ENCODE measurements at places on chromosomes 13 and 19. TPM values are rescaled to one million over a fixed set of nuclear protein-coding genes. Genes with fewer than 3 reads are reported as not detected.

Gene ZNF577
- total RNA-seq = 24.3 TPM

Gene NCR1
- total RNA-seq = 4.6 TPM

Gene GRK1
- not detected for total RNA-seq

Gene DACT3
- 9.0 TPM for total RNA-seq

Gene LILRB5
- total RNA-seq = 8.3 TPM

Gene NMRK2
- not detected for total RNA-seq

Gene SPPL2B
- total RNA-seq = 51.1 TPM

Gene UBE2L5
- not detected for total RNA-seq

DNA sequence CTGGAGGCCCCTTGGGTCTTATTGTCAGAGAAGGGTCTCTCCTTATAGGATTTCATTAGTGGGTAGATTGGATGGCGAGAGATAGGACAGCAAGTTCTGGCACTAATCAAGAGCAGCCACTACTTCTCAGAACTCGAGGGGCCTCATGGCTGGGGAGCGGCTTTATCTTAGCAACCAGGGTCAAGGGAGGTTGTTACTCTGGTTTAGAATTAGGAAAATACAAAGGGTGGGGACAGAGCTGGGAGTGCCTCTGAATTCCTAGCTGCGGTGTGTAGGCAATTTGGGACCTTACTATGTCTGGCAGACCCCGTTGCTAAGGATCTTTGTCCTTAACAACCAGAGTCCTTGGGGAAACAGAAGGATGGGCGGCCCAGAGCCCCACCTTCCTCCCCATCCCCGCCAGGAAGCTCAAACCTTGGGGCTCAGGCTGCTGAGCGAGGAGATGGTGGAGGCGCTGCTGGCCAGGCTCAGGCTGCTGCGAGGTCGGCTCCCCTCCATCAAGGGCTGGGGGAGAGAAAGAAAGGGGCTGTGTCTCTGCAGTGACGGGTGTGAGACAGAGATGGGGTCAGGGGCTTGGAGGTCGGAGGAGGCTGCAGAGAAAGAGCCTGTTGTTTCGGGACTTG is 1.2 kb downstream of the PLEKHA4 start:
- DNase-seq = no peak

DNA sequence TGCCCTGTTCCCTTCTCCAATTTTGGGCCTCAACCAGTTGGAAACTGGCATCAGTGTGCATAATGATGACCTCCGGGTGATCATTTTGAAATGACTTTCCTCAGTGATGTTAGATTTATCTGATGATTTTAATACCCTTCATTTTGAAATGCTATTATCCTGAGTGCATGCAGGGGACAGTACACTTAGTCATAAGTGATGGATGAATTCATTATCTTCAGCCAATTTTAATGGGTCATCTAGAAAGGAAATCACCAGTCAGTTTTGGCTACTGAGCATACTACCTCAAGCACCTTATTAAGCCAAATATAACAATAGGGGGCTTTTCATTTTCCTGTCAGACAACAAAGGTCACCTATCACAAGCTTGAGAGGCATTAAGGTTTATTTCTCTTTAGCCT is 118.5 kb upstream of the MIR17HG start:
- no peak for DNase-seq

GRCh38 chr13:109162248-109163036 is 533.0 kb downstream of the MYO16 start:
- DNase-seq = no peak

GRCh38 chr13:46143184-46143701 is 38.4 kb upstream of the CPB2 start:
- no peak for DNase-seq

GRCh38 chr19:32748497-32748896 is 28.9 kb downstream of the TDRD12 start:
- DNase-seq = no peak

- DNase-seq = no peak
Measured at GRCh38 chr19:28468701-28469459, 744.1 kb downstream of the UQCRFS1 start.

- DNase-seq = peak; percentile 84
Measured at GRCh38 chr13:110615322-110616102, at the start of gene NAXD. Gene NAXD, plus strand, starts transcription at chr13:110615545. Its CDS starts 57 bp downstream, at chr13:110615602.

DNA sequence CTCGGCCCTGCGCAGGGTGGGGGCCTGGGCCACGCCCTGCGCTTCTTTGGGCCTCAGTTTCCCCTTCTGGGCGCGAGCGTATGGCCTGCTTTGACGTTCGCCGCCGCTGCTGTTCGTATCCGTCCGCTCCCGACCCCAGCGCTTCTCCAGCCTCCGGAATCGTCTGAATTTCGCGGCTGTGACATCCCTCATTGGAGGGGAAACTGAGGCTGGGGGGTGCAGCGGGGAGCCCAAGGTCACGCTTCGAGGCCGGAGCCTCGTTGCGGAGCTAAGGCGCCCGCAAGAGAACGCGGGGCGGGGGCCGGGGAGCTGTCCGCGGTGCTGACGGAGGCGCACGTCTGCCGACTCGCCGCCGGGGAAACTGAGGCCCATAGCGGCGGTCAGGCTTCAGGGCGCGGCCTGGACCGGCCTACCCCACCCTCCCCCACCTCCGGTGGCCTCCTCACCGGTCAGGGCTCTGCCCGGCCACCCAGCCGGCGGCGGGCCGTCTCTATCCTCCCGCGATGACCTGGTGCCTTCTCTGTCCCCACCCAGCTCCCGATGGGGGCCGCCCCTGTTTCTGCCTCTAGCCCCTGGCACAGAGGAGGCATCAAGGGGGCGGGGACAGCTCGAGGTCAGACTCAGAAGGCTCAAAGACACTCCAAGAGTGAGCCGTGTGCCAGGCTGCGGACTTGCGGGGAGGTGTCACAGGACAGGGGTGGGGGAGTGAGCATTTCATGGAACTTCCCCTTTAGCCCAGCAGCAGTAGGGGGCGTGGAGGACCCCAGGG is 3.0 kb upstream of the APC2 start:
- DNase-seq = no peak

DNA sequence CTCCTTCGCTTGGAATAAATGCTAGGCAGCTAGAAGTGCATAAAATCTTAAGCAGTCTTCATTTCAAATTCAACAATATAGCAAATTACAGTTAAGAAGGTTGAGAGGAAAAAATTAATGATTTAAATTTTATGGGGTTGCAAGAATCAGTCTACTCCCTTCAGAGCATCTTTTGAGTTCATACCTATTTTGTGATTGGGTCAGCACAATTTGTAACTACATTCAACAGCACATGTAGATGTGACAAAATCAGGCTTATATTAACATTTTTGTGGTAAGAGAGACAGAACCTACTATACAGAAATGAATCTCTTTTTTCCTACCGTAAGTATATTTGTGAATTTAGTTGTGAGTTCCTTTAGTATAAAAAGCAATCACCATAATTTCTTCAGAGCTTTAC is 520.6 kb upstream of the HTR2A start:
- DNase-seq = no peak

- DNase-seq = no peak
Measured at GRCh38 chr19:11821474-11822109, 7.5 kb downstream of the ZNF440 start.

DNA sequence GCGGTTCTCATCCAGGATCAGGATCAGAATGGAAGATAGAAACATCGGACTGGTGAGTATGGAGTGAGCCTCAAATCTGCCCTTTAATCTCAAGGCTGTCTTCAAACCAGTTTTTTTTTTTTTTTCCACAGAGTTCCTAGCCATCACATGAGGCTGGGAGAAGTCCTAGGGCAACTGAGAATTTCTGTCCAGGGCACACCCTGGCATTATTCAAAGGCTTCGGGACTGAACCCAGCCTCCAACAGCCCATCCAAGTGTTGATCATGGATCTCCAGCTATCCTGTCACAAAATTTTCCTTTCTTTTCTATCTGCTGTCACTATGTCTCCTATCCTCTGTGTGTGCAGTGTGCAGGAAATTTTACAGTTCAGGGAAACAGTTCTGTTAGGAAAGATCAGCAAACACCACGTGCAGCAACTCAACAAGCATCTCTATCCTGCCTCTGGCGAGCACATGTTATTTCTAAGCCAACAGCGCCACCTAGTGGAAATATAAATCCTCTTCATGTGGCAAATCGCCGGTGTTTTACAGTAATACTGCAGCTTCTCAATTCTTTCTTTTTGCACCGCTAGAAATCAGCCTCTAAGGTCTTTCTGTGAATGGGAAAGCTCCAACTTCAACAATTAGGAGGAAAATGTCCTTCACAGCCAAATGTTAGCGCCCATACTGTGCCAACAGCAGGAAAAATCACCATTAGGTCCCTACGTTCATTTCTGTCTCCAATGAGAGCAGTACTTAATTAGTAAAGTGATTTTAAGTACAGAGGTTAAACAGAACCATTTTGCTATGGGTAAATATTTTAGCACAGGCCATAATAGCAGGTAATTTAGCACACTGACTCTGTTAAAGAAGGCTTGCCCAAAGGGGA is 21.4 kb upstream of the ZNF181 start:
- peak; percentile 53 for DNase-seq

Data from tibial nerve (tissue), 4 donors.